Stimulated activated CD4-positive, alpha-beta T cell treated with anti-CD3 and anti-CD28 coated beads, Interleukin-1b, Interleukin-23, amount 100 ng/mL, for 1 hour (primary cell): ENCODE measurements at places on chromosomes 5 and 9.

GRCh38 chr5:26681861-26682260 is 356.5 kb downstream of the CDH9 start:
- no peak for DNase-seq

DNA sequence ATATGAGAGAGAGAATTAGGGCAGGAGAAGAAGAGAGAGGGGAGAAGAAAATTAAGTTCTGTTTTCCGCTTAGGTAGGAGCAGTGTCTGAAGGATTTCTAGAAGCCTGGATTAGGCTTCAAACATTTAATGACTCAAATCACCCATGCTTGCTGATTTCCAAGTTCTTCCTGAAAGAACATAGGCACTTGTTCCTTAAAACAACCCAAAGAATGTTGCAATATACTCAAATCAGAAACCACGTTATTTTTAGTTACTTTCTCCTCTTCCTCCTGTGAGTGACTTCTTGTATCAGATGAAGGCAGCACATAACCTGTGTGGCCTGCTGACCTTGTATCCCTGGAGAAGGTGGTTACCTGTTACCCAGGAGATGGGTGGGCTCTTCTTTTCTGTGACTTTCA is 351.5 kb upstream of the KLF4 start:
- DNase-seq = no peak

DNA sequence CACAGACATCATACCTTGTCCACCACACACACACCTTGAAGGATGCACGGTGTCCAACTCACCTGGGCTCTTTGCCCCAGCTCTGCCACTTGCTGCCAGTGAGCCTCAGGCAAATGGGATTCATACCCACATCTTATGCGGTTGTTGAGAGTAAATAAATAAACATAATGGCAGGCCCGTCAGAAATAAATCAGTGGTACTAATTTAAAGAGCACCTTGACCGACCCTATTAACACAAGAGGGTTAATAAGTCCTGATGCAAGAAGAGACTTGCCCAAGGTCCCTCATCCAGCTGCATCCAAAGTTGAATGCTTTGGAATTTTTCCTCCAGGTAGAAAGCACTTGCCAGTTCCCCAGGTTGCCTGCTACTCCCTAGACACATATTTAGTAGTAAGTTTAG is 11.6 kb upstream of the AKNA start:
- no peak for DNase-seq

- no peak for DNase-seq
Observed at GRCh38 chr5:156947925-156948324, 15.1 kb downstream of the TIMD4 start.
